Esophagus muscularis mucosa (tissue), 4 donors: ENCODE measurements at places on chromosomes 2 and 18. TPM values are rescaled to one million over a fixed set of nuclear protein-coding genes. Genes with fewer than 3 reads are reported as not detected.

DNA sequence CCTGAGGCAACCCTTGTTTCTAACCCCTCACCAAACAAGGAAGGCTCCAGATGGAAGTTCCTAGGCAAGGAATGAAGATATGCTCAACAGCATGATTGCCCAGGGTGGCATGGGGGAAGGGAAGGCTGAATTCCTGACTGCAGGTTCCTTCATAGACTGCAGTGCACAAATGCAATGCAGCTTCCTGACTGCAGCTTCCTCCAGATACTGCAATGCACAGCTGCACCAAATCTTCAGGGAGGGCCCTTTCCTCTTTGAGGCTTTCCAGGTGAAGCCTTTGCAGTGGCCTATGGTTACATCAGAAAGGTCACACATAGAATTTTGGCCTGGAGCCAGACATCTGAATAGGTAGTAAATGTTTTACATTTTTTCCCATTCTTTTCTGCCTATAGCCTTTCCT lies 58.8 kb upstream of the DYNAP start:
- DNase-seq: no peak
- H3K27ac ChIP-seq: no peak overlapping the region
- no peaks in the 10 kb centered on the region for H3K27me3 ChIP-seq
- H3K4me3 ChIP-seq: no peak overlapping the region

GRCh38 chr2:204545861-204546735 lies 823 bp downstream of the PARD3B start:
- no peaks in the 10 kb centered on the region for H3K36me3 ChIP-seq
- peak overlapping the region; percentile 92 for H3K4me3 ChIP-seq
- no peak for DNase-seq

DNA sequence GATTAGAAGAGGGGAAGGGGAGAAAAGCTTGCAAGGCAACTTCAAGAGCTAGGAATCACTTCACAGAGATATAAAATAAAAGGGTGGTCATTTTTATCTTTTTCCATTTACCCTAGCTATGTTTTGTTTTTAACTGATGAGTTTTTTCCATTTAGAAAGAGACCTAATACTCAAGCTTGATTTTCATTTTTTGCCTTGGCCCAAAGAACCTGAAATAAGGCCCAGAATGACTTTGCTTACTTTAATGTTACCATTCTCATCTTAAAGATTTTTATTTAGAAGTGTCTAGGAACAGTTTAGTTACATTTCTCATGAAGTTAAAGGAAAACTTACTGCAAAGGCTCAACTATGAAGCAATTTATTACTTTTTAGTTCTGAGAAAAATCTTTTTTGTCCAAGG lies 276.3 kb upstream of the ZSWIM2 start:
- H3K36me3 ChIP-seq: no peaks in the 10 kb centered on the region
- no peak overlapping the region for H3K4me3 ChIP-seq
- H3K4me1 ChIP-seq: no peaks in the 10 kb centered on the region
- no peak for DNase-seq
- H3K27ac ChIP-seq: no peak overlapping the region

The TRIM54 gene
- total RNA-seq: not detected

- no peaks in the 10 kb centered on the region for H3K4me1 ChIP-seq
- H3K27me3 ChIP-seq: no peaks in the 10 kb centered on the region
- H3K36me3 ChIP-seq: no peaks in the 10 kb centered on the region
- no peak overlapping the region for H3K27ac ChIP-seq
- no peak overlapping the region for H3K4me3 ChIP-seq
- DNase-seq: no peak
These were observed 34.2 kb upstream of the LDLRAD4 start for GRCh38 chr18:13184396-13184795.

- H3K4me3 ChIP-seq: no peak overlapping the region
- no peak for DNase-seq
- no peak overlapping the region for H3K27ac ChIP-seq
- H3K4me1 ChIP-seq: peaks cover 6% of the 10 kb centered on the region
These were observed 44.6 kb downstream of the HAUS1 start for GRCh38 chr18:46148810-46149209.

The KCNG3 gene
- total RNA-seq: not detected

DNA sequence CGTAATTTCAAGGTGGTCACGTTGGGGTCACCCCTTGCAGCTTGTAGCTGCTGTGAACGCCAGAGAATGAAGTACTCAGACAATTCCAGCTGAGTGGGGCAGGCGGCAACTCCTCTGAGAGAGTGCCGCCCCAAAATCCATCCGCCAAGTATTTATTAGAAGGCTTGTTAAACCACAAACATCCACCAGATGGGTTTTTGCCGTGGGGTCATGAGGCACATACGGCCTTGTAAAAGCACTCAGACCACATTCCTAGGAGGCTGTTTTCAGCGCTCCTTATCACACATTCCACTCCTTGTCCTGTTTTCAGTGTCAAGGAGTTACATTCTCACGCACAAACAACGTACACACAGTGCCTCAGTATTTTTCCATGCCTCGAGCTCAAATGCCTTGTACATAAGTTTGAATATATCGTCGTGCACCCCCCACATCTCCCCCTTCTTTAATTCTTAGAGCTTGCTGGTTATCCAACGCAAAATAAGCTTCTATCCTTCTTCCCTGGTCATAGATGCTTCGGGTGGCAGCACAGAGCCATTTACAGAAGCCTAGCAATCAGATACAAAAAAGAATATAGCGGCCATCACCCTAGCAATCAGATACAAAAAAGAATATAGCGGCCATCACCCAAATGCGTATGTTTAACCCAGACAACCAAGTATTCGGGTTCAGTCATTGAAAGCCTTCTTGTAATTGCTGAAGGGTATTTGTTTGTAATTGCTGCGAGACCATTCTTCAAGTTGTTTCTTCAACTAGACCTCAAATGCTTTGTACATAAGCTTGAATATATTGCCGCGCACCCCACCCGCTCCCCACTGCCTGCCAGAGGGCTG lies 7.3 kb downstream of the ALPP start:
- peaks cover 24% of the 10 kb centered on the region for H3K4me1 ChIP-seq
- DNase-seq: no peak
- H3K36me3 ChIP-seq: no peaks in the 10 kb centered on the region
- peaks cover 40% of the 10 kb centered on the region for H3K27me3 ChIP-seq

DNA sequence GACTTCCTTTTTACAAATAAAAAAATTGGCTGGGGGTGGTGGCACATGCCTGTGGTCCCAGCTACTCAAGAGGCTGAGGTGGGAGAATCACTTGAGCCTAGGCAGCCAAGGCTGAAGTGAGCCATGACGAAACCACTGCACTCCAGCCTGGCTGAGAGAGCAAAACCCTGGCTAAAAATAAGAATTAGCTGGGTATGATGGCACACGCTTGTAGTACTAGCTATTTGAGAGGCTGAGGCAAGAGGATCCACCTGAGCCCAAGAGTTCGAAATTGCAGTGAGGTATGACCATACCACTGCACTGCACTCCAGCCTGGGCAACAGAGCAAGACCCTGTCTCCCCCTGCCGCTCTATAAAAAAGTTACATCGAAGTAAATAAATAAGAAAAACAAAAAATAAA lies 33.7 kb downstream of the GFPT1 start:
- H3K36me3 ChIP-seq: peaks cover 18% of the 10 kb centered on the region
- peaks cover 16% of the 10 kb centered on the region for H3K4me1 ChIP-seq
- no peak overlapping the region for H3K4me3 ChIP-seq
- no peaks in the 10 kb centered on the region for H3K27me3 ChIP-seq
- H3K27ac ChIP-seq: no peak overlapping the region

DNA sequence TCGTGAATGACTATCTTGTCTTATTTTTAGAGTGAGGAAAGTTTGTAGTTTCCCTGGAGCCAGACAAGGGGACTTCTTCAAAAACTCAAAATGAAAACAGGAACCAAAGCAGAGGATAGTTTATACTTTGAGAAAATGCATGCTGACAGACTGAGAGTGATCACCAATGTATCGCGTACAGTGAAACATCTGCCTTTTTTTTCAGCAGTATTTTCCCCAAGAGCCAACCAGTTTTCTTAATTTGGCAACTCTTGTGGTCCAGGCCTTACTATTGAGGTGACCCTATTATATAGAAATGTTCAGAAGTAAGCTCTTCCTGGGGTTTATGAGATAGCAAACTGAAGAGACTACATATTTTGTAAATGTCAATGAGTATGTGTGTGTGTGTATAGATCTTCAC lies 153.7 kb upstream of the VRK2 start:
- H3K27me3 ChIP-seq: no peaks in the 10 kb centered on the region
- DNase-seq: no peak
- no peak overlapping the region for H3K27ac ChIP-seq
- H3K36me3 ChIP-seq: no peaks in the 10 kb centered on the region
- H3K4me3 ChIP-seq: no peak overlapping the region
- H3K4me1 ChIP-seq: no peaks in the 10 kb centered on the region

GRCh38 chr18:59270689-59271257 lies 2.5 kb downstream of the RAX start:
- no peaks in the 10 kb centered on the region for H3K36me3 ChIP-seq
- H3K27ac ChIP-seq: no peak overlapping the region
- no peak overlapping the region for H3K4me3 ChIP-seq
- peaks cover 100% of the 10 kb centered on the region for H3K27me3 ChIP-seq

DNA sequence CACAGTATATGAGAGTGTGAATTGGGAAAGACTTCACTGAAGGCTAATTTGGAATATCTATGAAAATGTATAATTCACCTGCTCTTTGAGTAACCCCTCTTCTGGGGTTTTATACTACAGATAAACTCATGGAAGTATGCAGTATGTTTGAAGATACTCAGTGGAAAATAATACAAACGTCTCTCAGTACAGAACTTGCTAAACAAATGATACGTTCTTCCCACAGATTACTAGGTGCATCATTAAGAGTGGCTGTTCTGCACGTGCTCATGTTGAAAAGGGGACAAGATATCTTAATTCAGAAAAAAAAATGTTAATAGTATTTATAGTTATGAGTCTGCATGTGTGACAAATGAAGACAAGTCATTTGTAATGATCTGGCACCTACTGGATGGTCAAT lies 70.2 kb upstream of the EPAS1 start:
- peaks cover 14% of the 10 kb centered on the region for H3K4me1 ChIP-seq
- H3K4me3 ChIP-seq: no peak overlapping the region
- H3K27me3 ChIP-seq: no peaks in the 10 kb centered on the region
- no peaks in the 10 kb centered on the region for H3K36me3 ChIP-seq
- H3K27ac ChIP-seq: no peak overlapping the region

GRCh38 chr18:77063260-77063659 lies 69.3 kb downstream of the MBP start:
- H3K4me1 ChIP-seq: peaks cover 32% of the 10 kb centered on the region
- peaks cover 5% of the 10 kb centered on the region for H3K36me3 ChIP-seq
- no peak for DNase-seq
- H3K27me3 ChIP-seq: no peaks in the 10 kb centered on the region

The LINC00305 gene
- not detected for total RNA-seq

DNA sequence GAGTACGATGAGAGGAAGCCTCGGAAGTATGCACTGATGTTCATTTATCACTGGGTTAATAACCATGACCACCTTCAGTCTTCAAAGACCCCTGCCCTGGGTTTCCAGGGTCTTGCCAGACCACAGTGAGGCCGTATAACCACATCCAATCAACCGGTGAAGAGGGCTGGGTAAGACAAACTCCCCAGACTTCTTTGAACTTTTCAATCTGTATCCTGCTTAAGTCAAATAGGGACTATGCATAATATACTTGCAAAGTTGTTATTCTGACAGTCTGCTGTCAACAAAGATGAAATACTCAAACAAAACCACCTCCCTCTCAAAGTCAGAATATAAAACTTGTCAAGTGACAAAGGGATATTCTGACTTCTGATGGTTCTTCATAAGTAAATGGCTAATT lies 54.0 kb downstream of the KLF7 start:
- no peak overlapping the region for H3K4me3 ChIP-seq
- H3K27ac ChIP-seq: no peak overlapping the region
- peaks cover 16% of the 10 kb centered on the region for H3K36me3 ChIP-seq

- H3K27ac ChIP-seq: no peak overlapping the region
- H3K27me3 ChIP-seq: no peaks in the 10 kb centered on the region
- peak; percentile 37 for DNase-seq
- H3K36me3 ChIP-seq: no peaks in the 10 kb centered on the region
These were observed 58.3 kb upstream of the MAPRE3 start for GRCh38 chr2:26911911-26912861.

DNA sequence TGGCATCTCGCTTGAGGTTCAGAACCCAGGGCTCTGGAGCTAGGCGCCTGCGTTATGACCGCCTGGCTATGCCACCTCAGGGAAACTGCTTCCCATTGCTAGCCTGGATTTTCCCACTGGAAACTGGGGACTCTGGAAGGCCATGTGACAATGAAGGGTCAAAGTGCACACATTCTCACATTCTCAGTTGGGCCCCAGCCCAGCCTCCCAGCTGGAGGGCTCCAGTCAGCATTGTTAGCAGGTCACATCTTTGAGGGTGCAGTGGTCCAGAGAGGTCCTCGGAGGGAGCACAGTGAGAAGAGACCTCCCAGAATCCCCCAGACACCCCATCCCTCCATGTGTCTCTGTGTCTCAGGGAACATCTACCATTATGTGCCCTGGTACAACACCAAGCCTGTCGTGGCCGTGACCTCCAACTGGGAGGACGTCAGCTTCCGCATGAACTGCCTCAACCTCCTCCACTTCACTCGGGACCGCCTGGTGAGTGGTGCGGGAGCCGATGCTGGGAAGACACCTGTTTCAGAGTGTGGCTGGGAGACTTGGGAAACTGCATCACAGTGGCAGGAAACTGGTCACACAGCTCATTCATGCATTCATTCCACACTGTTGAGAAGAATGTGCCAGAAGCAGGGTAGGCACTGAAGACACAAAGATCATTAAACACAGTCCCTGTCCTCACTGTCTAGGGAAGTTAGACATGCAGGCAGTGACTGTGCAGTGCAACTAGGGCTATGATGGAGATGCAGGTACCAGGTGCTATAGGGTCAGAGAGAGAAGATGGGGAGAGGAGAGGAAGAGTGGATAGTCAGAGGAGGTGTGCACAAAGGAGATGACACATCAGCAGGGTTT lies 41.6 kb downstream of the FER1L5 start:
- H3K4me3 ChIP-seq: no peak overlapping the region
- no peaks in the 10 kb centered on the region for H3K36me3 ChIP-seq
- peaks cover 12% of the 10 kb centered on the region for H3K4me1 ChIP-seq
- no peak overlapping the region for H3K27ac ChIP-seq
- H3K27me3 ChIP-seq: no peaks in the 10 kb centered on the region
- DNase-seq: no peak

The CMPK2 gene
- 8.3 TPM for total RNA-seq

DNA sequence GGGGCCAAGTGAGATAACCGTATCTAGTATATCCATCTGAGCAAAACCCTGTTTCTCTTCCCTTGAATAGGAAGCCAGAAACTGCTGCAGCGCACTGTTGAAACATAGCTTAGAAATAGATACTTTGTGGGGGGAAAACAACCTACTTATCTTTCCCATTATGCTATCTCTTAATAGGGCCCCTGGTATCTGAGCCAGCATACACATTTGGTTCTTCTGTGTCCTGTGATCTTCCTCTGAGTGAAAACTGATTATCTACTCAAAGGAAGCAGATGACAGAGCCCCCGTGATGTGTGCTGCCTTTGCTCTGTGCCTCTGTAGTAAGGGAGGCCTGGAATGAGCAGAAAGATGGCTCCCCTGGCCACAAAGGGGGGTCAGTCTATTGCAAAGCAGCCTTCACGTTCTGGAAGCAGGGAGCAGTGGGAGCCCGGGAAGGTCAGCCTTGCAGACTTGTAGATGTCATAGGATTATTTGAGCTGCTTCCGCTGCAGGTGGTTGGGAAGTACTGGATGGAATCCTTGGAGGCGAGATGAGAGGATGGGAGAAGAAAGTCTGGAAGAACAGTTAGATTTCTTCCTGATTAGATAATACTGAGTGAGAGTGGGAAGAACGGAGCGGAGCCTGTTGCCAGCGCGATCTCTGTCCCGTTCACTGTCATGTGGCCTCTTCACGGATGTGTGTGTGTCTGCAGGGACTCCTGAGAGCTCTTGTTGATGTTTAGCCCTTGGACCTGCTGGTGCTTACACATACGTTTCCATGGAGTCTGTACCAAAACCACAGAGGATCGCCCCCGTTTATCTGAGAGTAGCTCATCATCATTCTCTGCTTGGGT lies 150.1 kb downstream of the AGAP1 start:
- no peak overlapping the region for H3K4me3 ChIP-seq
- H3K36me3 ChIP-seq: no peaks in the 10 kb centered on the region
